T-helper 1 cell (primary cell): ENCODE measurements at places on chromosomes 3 and 15.

- DNase-seq, result no peak
Measured at GRCh38 chr3:127709320-127710060, 36.7 kb downstream of the ABTB1 start.

- DNase-seq, result no peak
Measured at GRCh38 chr3:155069729-155070128, 10.4 kb upstream of the MME start.

DNA sequence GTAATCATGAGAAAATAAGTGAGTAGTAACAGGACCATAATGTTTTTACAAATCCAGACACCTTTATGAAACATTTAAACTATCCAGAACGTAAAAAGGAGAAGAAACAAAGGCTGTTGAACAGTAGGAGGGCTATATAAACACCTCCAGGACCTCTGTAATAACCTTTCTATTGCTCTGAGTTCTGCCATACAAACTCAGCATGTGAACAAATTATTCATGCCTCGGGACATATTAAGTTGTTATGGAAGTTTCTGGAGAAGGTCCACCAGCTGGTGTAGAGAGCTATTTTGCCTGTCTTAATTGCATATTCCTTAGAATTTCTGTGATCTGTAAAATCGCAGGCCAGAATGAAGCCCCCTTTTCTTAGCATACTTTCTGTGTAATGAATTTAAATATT lies 256.3 kb downstream of the UBE2E2 start:
- no peak for DNase-seq

GRCh38 chr3:99839613-99840012 lies 22.0 kb downstream of the CMSS1 start:
- no peak for DNase-seq

GRCh38 chr3:195764961-195765706 lies 44.4 kb downstream of the MUC20 start:
- DNase-seq, result no peak

DNA sequence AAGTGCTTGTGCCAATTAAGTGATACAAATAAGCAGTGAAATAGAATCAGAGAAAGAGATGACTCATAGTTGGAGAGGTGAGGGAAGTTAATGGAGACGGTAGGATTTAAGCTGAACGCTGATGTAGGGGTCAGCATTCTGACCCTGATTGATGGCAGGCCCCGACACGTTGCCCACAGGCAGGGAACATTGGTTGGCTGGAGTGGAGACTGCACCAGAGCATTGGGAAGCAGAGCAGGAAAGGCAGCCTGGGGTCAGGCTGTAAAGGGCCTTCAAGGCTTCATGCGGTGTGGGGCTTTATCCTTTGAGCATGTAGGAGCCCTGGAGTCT lies 68.6 kb downstream of the DCUN1D1 start:
- no peak for DNase-seq

GRCh38 chr3:100873611-100874010 lies 119.6 kb downstream of the ABI3BP start:
- no peak for DNase-seq

DNA sequence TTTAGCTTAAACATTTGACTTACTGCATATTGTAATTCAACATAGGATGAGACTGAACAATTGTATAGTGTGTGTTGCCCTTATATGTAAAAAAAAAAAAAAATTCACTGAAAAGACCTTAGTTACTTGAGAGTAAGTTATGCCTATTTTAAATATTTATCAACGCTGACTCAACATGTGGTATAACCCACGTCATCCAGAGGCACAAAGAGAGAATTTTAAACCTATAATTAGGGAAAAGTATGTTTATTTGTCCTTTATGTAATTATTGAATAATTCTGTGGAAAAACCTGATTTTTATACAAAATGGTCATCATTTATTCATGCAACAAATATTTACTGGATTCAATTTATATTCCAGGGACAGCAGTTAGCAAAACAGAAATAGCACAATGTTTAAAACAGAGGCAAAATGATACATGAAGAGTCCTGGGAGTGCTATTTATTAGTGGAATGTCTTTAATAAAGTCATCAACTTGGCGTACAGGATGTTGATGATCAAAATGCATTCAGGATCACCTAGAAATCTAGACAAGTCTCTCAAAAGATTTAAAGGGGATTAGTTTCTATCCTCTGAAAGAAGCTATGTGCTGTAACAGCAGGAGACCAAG lies 223.7 kb downstream of the PCCB start:
- DNase-seq, result no peak

DNA sequence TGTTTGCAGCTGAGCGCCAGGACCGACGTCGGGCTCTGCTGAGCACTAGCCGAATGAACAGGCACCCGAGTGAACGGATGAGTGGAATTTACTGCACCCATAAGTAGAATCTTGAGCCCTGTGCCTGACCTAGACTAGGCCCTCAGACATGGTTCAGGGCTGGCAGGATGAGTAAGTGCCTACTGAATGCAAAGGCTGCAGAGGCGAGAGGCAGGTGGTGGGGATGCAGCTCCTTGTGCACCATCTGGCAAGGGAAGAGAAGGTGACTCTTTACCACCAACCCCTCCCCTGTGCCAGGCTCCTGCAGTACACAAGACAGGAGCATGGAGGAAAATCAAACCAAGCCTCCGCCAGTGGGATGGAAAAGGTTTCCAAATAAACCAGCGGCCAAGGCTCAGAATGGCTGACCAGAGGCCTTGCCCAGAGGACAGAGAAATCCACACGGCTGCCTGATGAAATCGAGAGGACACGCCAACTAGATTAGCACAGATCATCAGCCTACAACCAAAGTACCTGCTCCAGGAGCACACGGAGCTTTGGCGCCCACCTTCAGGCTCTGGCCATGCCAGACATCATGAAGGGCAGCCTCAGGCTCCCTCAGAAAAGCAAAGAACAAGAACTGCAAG lies 141.7 kb upstream of the IQSEC1 start:
- no peak for DNase-seq

DNA sequence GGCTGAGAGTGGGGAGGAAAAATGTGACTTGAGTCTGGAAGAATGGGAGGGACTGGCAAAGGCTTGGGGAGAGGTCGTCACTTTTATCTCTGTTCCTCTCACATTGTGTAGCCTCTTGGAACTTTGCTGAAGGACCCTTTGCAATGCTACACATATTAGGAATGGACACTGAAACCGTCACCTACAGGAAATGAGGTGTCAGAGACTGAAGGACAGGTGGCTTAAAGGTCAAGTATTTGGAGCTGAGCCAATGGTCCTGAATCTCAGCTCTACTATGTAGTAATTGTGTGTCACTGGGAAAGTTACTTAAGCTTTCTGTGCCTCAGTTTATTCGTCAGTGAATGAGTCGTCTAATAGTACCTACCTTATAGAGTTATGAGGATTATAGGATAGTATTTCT lies 14.7 kb downstream of the MCTP2 start:
- no peak for DNase-seq

GRCh38 chr3:50372349-50372748 lies 13.0 kb upstream of the TMEM115 start:
- DNase-seq, result no peak

- no peak for DNase-seq
Measured at GRCh38 chr3:22117751-22118346, 366.8 kb upstream of the ZNF385D start.

DNA sequence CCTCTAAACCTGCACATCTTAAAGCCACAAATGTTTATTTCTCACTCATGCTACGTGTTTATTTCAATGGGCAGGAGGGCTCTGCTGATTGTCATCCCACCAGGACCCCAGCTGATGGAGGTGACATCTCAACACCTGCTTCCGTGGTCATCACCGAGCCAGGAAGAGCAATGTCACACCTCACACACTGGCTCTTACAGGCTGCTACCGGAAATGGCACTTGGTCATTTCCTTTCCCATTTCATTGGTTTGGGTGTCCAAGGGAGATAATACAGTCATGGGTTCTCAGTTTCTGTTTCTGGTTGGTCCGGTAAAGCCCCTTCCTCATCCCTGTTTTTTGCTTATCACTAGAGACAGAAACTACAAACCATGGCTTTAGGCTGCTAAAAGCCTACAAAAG lies 41.9 kb downstream of the ABHD2 start:
- peak; percentile 54 for DNase-seq

DNA sequence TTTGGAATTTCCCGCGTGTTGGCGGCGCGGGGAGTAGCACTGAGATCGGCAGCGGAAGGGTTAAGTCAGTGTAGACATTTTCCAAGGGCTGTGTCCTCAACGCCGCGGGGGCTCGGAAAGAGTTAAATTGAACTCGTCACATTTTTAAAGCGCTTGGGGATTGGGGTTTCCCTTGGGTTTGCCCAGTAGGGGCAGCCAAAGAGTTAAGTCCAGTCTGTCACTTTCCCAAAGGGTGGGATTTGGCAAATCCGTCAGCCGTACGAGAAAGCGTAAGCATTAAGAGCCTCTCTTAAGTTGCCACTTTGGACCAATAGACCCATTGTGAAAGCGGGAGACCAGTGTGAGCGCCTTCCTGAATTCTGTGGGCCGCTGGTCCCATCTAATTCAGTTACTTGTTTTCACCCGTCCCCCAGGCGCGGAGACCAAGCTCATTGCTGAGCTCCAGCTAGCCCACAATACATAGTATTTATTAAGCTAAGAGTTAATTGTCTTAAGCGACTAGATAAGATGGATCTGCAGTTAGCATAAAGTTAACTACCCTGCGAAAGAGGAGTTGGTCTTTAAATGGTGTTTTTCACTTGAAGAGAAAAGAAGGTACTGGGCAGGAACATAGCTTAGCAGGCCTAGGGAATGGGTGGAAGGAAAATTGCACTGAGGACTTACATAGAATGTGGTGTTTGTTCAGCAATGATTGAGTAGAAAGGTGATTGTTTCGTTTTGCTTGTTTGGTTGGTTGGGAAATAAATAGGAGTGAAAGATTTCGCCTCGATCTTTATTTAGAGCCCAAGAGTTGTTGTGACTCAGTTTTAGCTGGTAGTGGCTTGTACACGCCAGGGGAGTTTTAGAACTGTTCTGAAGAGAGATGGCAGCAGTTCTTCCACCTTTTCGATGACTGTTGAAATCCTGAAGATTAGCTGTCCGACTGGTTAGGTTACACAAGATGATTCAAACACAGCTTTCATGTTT lies 932 bp downstream of the ARL8B start:
- no peak for DNase-seq

DNA sequence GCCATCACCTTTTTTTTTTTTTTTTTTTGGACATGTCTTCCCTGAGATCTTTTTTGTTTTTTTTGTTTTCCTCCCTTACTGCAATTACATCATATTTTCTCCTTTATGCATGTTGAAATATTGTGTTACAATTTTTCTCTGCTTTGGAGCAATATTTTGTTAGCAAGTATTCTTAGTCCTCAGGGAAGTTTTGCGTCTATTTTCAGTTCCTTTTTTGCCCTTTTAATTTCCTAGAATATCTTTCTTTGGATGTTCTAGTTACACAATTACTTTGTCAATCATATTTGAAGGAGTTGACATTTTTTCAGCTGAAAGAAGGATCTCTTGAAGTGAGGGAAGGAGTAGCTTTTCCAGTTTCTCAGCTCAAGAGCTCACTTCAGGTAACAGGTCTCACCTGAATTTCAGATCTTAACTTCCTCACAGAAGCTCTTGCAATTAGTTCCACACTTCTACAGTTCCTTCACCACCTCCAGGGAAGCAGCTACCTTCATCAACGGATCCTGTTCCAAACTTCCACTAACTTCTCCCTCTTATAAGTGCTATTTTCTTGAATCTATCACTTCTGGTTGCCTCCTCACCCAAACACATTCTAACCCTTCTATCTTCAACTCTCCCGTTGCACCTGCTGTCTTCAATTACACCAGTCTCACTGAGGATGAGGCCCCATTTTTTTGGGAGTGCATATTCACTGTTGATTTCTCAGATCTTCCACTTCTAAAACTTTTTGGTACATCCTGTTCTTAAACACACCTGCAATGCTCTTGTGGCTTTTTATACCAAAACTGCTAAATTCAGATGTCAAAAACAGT lies 57.8 kb upstream of the CPOX start:
- DNase-seq, result no peak

DNA sequence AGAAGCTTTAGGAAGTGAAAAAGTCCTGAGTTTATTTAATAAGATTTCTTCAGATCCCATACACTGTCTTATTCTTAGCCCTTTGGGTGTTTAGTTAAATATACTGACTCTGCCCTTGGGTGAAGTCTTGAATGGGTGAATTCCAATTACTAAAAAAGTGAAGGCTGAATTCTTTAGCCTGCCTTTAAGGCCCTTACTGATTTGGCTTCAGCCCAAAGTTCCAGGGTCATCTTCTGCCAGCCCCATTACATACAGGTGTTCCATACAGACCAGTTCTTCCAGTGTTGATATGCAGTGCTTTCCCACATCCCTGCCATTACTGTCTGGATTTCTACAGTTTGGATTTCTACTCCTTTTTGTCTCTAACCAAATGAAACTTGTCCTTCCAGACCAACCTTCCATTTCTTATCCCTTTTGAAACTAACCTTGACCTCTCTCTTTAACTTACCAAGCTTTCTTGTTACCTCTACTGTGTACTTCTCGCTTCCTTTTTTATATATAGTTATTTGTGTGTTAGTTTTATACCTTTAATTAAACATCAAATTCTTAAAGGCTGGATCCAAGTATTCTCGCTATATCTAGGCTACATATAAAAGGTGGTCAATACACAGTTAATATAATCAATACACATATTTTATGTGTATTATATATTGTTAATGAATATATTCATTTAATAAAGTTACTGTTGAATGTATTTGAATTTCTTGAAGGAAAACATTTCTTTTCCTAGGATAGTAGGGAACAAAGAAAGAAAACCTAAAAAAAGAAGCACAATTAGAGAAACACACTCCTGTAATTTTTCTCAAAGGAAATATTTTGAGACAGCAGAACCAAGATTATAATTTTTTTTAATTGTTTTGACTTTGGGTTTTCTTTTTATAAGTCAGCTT lies 15.0 kb downstream of the MBNL1 start:
- DNase-seq, result no peak

- DNase-seq, result no peak
Measured at GRCh38 chr15:74857082-74857655, 14.2 kb upstream of the ULK3 start.

GRCh38 chr15:87293031-87293430 lies 963.5 kb downstream of the NTRK3 start:
- no peak for DNase-seq

- no peak for DNase-seq
Measured at GRCh38 chr3:11509173-11510000, 134.3 kb downstream of the VGLL4 start.

GRCh38 chr3:144743225-144743668 lies 771.6 kb downstream of the DIPK2A start:
- DNase-seq, result no peak

DNA sequence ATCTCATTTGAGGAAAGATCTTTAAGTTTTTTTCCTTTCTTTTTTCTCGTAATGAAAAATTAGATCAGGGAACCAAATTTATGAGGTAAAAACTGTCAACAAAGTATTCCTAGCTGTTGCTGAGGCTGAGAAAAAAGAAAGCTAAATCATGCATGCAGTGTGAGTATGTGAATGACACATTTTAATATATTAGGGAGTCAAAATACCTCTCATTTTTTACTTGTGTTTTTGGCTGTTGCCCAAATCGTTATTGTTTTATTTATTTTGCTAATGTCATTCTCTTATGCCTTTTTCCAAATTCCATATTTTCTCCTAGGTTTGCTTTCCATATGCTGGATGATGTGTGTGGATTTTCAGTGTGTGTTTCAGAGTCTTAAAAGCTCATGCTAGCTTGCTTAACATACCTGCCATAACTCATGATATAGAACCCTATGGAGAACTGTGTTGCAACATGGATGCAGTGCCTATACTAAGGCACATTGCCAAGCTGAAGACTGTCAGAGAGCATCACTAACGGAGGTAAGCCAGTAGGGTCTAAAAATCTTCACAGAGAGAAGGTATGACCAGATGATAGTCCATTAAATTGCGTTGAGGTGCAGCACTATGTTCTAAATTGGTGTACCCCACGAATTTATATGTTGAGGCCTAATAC lies 629.5 kb upstream of the KCNMB2 start:
- no peak for DNase-seq
